ENCODE measurements at places on chromosomes 3 and 15.

GRCh38 chr3:128468285-128468790 is 1.6 kb upstream of the DNAJB8 start:
- no peak for DNase-seq

DNA sequence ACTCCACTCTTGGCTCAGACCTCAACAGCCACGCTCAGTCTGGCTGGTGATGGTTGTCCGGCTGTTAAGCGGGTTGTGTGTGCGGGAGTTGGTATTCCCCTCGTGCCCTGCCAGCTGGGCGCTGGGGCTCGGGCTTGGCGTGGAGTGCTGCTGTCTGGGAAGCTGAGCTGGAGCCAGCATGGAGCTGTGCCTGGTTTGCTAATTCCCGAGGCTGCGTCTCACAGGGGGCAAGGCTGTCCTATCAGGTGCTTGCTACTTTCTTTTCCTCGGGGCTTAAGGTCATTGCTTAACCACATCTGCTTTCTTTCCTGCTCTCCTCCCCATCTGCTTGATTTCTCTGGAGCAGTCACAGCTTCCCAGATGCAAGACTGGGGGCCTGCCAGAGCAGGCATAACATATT is 29.9 kb downstream of the PDIA5 start:
- no peak for DNase-seq

DNA sequence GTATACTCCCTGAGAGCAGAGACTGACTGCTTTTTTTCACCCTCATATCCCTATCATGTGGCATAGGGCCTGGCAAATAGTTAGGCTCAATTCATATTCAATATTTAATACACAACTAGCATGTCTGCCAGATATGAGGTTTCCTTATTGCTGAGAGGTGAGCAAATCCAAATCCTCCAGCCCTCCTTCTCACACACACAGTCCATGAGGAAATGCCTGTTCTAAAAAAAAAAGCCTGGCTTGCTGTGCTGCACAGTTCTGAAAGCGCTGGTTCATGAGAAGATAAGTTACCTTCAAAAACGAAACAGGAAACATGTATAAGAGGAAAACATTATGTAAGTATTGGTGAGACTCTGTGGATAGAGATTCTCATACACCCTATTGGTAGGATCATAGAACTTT is 15.5 kb upstream of the ACAP2 start:
- no peak for DNase-seq

DNA sequence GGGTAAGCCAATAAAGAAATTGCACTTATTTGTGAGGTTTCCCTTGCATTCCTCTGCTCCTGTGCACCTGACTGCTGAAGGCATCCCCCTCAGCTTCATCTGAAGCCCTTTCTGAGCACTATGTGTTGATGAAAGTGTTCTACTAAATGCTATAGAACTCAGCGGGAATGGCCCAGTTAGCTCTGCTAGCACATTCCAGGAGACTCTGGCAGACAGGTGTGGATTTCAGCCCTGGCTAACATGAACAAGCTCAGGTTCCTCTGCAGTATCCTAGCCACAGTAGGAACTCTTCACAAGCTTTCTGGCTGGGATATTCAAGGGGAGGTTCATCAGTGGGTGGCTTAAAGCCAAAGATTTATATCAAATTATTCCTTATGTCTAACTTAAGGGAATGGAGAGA is 265.5 kb downstream of the RORA start:
- no peak for DNase-seq

DNA sequence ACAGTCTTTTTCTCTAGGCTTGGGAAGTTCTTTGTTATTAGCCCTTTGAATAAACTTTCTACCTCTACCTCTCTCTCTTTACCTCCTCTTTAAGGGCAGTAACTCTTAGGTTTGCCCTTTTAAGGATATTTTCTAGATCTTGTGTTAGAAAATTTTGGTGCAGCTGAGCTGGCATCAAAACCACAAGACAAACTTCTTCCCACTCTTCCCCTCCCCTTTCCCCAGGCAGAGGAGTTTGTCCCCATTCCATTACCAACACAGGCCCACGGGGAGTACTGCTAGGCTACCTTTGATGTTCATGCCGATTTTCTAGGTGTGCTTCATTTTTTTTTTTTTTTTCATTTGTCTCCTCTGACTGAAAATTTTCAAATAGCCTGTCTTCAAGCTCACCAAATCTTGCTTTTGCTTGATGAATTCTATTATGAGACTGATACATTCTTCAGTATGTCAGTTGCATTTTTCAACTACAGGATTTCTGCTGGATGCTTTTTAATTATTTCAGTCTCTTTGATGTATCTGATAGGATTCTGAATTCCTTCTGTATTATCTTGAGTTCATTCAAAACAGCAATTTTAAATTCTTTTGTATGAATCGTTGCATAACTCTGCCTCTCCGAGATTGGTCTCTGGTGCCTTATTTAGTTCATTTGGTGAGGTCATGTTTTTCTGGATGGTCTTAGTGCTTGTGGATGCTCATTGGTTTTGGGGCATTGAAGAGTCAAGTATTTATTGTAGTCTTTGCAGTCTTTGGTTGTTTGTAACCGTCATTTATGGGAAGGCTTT is 112.0 kb downstream of the UBE2E2 start:
- no peak for DNase-seq

DNA sequence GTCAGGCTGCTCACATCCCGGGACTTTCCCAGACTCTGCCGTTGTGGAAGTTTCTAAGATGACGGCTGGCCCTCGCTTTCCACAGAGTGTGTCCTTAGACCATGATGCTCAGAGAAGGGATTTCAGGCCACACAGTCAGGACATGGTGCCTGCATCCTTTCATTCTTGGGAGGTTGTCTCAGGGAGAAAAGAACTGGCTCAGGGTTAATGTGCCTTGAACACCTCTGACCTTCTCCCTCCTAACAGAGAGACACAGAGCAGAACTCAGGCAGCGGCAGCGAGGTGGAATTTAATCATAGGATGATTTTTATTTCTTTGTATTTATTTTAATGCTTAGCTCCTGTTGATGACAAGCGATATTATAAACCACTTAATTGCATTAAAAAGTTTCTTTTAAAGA is 96.9 kb upstream of the ATP2B2 start:
- DNase-seq = no peak

DNA sequence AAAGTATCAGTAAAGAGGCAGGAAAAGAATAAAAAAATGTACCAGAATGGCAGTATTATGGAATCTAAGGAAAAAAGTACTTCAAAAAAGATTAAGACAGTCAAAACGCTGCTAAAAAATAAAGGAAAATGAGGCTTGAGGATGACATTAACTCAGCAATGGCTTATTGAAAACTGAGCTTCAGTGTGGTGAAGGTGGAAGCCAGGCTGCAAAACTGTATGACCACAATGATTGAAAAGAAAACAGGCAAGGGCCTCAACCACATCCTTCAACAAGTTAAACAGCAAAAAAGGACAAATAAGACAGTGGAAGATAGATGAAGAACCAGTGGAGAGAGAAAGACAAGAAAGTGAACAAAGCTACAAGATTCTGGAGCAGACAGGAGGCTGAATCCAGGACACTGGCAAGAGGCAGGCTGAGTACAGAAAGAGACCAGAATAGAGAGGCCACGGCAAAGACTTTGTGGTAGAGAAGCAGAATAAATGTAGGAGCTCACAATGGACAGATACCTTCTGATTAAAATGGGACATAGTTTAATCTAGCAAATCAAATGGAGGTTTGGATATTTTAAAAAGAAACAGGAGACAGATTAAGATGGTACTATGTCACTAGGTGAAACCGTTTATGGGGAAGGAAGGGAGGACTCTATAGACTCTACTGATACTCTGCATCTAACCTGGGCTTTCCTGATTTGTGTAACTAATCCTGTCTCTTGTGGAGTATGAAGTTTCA is 86.1 kb downstream of the TJP1 start:
- no peak for DNase-seq

GRCh38 chr3:64489361-64490044 is 198.3 kb downstream of the ADAMTS9 start:
- no peak for DNase-seq

GRCh38 chr3:107574650-107575049 is 51.9 kb downstream of the BBX start:
- DNase-seq = no peak

DNA sequence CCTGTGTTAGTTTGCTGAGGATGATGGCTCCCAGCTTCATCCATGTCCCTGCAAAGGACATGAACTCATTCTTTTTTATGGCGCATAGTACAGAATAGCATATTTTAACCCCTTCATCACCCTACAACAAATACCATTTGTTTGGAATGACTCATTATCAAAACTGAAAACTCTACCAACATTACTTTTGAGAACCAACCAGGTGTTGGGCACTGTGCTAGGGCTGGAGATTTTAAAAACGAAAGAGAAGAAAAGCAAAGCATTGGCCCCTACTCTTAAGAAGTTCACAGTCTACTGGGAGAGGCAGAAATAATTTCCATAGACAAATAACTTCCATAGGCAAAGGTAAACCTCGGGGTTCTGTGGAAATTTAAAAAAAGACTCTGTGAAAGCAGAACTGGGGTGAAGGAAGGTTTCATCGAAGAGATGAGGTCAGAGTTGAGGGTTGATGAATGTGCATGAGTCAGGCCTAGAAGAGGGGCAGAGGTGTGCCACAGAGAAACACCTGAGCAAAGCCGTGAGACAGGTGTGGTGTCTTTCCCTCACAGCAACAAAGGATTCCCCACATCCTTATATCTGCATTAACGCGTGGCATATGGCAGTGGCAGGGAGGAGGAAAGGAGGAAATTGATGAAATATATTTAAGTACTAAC is 51.0 kb downstream of the MCF2L2 start:
- no peak for DNase-seq

All from stimulated activated effector memory CD8-positive, alpha-beta T cell treated with anti-CD3 and anti-CD28 coated beads, Interleukin-12 subunit alpha, Interleukin-12 subunit beta, amount 100 ng/mL, for 72 hours (primary cell).